Kasumi-1 (cell line): ENCODE measurements at places on chromosomes 3 and 15.
A peak's percentile ranks its signal among the peaks of the same experiment; 100 is the strongest.

DNA sequence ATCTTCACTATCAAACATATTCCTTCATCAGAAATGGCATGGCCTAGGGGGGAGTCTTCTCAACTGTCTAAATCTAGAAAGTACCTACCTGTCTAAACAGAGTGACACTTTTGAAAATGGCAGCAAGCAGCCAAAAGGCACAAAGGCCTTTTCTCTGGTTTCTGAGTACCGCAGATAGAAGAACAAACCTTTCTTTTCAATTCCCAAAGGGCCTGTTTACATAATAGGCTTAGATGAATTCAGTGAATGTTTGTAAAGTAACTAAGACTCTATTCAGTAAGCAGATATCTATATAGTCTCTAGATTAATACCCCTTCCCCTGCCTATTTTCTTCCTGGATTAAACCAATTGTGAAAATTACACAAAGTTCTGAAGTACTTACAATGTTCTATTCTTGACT lies 7.1 kb downstream of the MYEF2 start:
- DNase-seq: no peak

DNA sequence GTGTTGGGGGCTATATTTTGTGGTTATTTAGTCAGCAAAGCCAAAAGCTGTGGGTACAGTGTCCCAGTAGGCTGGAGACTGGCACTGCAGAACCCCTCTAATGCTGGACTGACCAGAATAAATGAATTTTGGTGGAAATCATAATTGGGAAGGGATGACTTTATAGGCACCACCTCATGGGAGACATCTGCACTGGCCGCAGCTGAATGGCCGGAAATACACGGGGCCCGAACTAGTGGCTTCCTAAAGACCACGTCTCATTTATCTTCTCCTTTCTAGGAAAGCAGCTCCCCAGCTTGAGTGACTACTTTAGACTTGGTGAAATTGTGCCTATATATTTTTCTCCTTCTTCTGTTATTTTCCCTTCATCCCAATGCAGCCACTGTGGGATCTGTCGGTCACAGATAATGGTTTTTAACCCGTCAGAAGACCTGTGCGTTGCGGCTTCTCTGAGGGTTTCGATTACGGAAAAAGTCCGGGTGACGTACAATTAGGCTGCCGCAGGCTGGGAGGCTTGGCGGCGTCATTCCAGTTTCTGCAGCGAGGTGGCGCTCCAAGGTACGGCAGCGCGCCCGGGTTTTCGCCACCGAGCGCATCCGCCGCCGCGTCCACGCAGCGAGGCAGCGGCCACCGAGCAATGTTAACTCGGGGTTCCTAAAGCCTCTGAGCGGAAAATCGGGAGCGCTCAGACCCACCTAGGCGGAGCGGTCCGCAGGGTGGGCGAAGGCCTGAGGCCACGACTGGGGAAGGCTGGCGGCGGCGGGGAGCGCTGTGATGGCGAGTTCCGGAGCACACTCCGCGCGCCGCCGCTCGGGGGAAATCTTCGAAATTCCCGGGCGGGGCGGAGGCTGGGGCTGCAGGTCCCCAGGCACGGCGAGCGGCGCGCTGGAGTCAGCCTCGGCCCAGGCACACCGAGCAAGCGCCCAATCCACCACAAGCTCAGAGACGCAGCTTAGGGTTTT lies 26.3 kb downstream of the NR2F2 start:
- DNase-seq: peak; percentile 37

- DNase-seq: no peak
Measured at GRCh38 chr3:81295906-81296577, 465.4 kb downstream of the GBE1 start.

DNA sequence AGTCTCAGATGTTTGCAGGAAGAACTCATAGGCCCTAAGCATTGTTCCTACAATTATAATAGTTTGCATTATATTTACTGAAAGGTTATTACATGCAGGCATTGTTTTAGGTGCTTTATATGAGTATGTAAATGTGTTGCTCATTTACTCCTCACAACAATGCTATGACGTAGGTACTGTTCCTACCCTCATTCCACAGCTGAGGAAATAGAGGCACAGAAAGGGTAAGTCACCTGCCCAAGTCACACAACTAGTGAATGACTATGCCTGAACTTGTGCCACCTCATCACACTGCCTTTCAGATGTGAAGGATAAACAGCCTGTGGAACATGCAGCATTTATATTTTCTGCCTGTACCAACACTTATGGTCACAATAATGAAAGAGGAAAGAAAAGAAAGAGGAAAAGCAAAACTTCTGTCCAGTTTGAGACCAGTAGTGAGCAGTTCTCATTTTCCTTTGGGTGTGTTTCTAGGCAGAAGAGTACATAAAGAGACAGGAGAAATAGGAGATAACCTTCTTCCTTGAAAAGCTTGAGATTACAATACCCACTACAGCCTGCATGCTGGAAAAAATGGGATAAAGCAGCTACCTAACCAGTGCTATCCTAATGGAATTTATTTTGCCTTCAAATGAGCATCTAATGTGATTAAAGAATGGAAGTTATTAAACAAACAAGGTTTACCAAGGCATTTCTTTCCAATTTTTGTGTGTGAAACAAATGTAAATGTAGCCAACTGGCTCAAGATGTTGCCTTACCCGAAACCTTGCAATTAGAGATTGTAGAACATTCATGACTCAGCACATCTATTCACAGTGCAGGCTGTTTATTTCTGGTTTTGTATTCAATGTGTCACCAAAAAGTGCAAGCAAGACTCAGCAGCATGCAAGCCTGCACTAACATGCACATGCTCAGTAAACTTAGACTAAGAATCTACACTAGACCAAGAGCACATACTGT lies 20.5 kb upstream of the ENTPD3 start:
- DNase-seq: no peak

DNA sequence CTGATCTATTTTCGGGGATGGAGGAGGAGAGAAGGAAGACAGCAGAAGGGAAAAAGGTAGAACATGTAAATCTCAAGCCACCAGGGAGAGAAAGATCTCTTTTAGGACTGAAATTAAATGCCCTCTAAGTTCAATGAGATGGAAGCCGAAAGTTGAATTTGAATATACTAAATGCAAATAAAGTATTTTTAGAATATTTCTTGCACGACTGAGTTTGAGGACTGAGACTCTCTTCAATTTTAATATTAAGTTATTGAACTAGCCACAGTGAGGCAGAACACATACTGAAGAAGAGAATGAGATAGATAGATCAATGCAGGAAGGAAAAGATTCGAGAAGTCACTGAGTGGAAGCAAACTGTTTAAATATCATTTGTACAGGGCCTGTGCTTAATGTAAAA lies 399.9 kb upstream of the CBLB start:
- DNase-seq: no peak

DNA sequence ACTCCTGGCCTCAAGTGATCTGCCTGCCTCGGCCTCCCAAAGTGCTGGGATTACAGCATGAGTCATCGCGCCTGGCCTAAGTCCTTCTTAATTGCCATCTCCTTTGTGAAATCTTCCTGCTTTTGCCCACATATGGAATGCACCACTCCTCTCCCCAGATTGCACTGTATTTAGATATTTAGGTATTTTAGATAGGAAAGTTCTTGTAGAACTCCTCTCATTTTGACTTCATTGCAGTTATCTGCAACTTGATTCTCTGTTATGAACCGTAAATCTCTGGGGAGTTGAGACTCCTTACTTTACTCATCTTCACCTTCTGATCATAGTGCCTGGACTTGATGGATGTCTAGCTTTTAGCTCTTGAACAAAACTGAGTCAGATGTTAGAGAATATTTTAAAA lies 150.7 kb downstream of the AKAP13 start:
- DNase-seq: no peak

DNA sequence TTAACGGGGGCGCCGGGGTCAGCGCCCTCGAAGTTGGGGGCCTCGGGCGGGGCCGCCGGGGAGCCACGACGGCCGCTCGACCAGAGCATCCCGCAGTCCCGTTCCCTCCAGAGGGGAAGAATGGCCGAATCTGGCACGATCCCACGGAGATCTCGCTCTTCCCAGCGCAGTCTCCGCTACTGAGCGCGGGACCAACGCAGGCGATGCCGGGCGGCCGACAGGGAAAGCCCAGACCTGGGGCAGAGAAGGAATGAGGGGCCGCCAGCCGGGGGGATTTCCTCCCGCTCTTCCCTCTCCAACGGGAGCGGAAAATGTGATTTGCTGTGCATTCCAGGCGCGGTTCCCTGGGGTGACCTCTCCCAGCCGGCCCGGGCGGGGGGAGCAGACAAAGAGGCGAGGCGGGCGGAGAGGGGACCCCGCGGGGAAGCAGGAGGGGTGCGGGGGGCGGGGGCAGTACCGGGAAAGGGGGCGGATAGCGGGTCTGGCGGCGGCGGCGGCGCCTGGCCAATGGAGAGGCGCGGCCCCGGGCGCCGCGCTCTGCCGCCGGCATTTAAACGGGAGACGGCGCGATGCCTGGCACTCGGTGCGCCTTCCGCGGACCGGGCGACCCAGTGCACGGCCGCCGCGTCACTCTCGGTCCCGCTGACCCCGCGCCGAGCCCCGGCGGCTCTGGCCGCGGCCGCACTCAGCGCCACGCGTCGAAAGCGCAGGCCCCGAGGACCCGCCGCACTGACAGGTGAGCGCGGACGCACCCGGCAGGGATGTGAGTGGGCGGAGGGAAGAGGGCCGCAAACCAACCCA lies at the start of gene GREM1:
Gene GREM1 (plus strand): TSS at position 579 of the 801 bp plus-strand sequence. CDS start 12,687 bp downstream, outside the sequence.
- DNase-seq: no peak
